ENCODE measurements at places on chromosomes 16 and 17. TPM values are rescaled to one million over a fixed set of nuclear protein-coding genes. Genes with fewer than 3 reads are reported as not detected.

DNA sequence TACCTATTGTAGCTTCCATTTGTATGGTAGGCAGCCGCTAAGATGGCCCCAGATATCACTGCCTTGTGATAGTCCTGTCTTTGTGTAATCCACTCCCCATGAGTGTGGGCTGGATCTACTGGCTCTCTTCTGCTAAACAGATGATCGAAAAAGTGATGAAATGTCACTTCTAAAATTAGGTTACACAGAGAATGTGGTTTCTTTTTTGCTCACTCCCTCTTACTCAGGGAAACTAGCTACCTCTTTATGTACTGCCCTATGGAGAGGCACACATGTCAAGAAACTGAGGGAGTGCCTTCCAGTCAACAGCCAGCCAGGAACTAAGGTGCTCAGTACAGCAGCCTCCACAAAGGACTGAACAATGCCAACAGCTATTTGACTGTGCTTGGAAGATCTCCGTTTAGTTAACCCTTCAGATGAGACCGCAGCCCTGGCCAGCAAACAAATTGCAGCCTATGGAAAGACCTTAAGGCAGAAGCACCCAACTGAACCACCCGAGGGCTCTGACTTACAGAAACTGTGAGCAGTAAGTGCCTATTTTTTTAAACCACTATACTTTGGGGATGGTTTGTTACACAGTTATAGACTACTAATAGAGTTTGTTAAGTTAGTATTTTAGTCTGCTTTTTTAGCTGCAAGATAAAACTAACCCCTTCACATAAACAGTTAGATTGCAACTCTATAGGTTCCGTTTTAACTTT is 113.2 kb upstream of the MAF start:
- no peak for DNase-seq

GRCh38 chr16:58732545-58733247 is 1.4 kb downstream of the GOT2 start:
- DNase-seq, result no peak

DNA sequence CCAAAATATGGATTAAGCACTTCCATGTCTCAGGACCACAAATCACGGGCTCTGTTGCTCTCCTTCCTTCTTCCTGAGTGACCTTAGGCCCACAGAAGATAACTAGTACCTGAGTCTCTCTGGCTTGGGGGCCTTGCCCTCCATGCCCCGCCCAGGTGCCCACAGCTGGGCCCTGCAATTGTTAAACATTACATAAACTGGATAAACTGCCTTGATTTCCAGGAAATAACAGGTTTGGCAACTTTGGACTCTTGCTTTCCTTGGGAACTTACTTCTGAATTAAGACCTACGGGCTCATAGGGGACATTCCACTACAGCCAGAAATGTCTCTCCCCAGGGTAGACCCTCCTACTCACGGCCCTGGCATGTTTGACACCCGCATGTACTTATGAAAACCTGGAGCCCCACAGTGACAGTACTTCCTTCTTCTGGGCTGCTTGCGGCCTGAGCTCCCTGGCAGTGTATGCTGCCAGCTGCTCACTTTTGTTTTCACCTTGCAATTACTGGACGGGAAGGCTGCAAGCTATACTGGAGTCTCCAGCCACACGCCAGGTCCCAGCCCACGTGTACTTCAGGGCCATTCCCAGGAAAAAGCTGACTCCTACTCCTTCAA is 2.3 kb upstream of the UBALD2 start:
- peak; percentile 61 for DNase-seq

GRCh38 chr17:5772720-5773119 is 188.4 kb upstream of the NLRP1 start:
- DNase-seq, result no peak

The MGAT5B gene
- polyA plus RNA-seq, result 0.67 TPM

The SHCBP1 gene
- 1.5 TPM for polyA plus RNA-seq

All from lung (tissue), 17 donors.